Psoas muscle (tissue), 8 donors: ENCODE measurements at places on chromosomes 11 and 22. TPM values are rescaled to one million over a fixed set of nuclear protein-coding genes. Genes with fewer than 3 reads are reported as not detected.

Gene LDLRAD3
- 20.7 TPM for polyA plus RNA-seq

Gene APOBEC3G
- 1.1 TPM for polyA plus RNA-seq

Gene C22orf42
- polyA plus RNA-seq, result not detected

DNA sequence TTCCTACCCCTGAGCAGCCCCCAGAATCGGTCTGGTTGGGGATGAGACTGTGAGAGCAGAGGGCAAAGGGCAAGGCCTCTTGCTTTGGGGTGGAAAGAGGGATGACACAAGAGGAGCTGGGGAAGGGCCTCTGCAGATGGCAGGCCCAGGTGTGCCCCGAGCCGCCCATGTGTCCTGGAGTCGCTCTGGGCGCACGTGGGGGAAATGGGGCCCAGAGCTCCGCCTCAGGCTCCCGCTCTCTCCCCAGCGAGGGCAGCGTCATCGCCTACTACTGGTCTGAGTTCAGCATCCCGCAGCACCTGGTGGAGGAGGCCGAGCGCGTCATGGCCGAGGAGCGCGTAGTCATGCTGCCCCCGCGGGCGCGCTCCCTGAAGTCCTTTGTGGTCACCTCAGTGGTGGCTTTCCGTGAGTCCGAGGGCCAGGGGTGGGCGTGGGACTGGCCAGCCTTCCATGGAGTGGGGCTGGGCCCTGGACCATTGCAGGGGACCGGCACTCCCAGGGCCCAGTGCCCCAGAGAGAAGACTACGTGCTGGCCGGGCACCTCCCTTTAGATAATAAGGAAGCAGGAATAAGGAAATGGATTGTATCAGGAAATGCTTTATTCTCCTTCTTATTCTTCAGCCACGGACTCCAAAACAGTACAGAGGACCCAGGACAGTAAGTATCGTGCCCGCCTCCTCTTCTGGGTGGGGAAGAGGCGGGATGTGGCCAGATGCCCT lies 30.1 kb downstream of the ST14 start:
- DNase-seq, result no peak

- no peak for DNase-seq
These were observed 25.0 kb downstream of the AMPD3 start for GRCh38 chr11:10480026-10480425.

Gene KCNK7
- polyA plus RNA-seq, result 0.99 TPM

DNA sequence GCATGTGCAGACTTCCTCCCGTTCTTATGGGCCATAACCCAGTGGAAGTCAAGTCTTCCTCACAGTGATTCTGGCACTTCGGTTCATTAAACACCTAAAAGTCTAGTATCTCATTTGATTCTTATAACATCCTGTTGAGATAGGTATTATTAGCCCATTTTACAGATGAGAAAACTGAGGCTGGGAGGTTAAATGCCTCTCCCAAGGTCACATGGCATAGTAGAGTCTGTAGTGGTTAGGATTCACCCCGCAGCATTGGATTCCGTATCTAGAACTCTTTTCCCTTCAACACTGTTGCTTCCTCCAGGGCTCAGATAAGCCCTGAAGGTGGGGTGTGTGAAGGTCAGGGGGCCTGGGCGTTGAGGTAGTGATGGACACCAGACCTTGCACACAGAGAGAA lies 3.4 kb downstream of the GPHA2 start:
- DNase-seq, result no peak
